ENCODE measurements at places on chromosomes 7 and 10.

DNA sequence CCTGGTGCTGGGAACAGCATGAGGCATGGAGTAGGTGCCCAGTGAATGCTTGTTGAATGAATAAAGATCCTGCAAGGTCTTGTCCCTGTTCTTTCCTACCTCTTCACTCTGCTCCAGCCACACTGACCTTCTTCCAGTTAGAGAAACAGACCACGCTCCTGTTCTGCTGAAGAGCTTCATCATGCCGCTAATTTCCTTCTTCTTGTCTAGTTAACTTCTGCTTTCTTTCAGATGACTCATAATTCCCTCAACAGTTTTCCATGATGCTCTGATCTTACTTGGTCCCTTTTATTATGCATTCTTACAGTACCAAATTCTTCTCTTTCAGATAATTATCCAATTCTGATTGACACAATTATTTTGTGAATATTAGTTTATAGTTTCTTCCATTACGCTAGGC, 59.5 kb upstream of the C1QL3 start:
- no peak for DNase-seq

DNA sequence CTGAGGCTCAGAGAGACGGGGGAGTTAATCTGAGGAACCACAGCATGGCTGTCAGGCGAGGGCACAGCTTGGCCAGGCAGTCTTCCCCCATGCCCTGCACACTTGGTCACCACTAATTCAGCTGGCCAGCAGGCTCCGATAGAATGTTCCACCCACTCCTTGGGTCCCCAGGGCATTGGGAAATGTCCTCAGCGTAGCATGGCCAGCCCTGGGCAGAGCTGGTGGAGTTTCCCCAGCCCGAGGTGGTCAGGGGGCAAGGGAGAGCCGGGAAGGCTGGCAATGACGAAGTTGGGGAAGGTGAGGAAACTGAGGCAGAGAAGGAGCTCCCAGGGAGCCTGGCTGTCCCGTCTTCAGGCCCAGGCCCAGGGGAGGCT, 12.1 kb upstream of the GRIFIN start:
- no peak for DNase-seq

- no peak for DNase-seq
Observed at GRCh38 chr7:25643770-25644394, 415.6 kb upstream of the NPVF start.

DNA sequence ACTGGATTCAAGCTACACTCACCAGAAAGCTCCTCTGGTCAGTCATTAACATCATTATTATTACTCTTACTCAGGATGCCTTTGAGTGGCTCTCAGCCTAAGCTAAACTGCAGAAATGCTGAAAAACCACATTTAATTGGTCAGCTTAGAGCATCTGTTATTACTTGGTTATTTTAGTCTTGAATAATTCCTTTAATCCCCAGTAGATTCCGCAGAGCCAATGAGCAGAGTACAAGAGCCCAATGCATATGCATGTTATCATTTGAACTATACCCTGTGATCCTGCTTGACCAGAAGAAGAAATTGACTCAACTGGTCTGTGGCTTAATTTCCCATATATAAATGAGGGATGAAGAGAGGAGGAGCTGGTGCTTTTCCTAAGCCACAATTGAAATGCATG, 417.6 kb upstream of the C7orf33 start:
- no peak for DNase-seq

GRCh38 chr10:110820321-110820814, 51.4 kb upstream of the PDCD4 start:
- no peak for DNase-seq

DNA sequence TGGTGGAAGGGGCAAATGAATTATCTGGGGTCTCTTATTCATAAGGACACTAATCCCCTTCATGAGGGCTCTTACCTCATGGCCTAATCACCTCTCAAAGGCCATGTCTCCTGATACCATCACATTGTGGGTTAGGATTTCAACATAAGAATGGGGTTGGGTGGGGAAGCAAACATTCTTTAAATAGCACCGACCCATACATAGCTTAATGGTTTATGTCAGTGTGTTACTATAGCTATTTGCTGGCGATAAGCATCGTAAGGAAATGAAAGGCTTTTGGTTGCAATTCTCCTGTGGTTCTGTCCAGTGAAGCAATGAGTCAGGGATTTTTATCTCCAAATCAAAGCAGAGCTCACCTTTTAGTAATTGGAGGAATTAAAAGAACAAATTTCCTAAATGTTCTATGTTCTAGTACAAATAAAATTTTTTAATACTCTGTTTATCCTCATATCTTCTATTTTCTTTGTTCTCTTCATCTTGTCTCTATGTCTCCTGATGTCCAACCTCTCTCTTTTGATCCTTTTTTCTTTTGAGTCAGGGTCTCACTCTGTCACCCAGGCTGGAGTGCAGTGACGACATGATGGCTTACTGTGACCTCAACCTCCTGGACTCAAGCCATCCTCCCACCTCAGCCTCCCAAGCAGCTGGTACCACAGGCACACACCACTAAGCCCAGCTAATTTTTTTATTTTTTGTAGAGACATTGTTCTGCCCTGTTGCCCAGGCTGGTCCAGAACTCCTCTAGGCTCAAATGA, 57.0 kb upstream of the GLCCI1 start:
- DNase-seq = no peak

- DNase-seq = no peak
Observed at GRCh38 chr7:22025983-22026382, 80.3 kb upstream of the CDCA7L start.

GRCh38 chr7:80900583-80901576, 18.0 kb downstream of the SEMA3C start:
- DNase-seq = no peak

- peak; percentile 75 for DNase-seq
Observed at GRCh38 chr7:104956753-104957450, 57.1 kb upstream of the KMT2E start.

DNA sequence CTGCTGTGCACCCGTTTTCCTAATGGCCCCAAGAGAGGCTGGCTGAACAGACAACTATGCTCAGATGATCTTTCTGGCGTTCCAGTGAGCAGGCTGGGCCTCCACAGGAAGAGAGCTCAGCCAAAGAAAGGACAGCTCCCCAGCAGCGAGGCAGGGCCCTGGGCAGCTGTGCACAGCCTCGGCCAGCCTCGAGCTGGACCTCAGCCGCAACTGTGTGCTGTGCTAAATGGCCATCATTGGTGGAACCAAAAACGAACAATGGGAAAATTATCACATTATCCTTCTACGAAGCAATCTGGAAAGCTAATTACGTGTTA, 97.5 kb downstream of the CTBP2 start:
- DNase-seq = no peak

GRCh38 chr7:1886361-1887064, 216.4 kb downstream of the ELFN1 start:
- no peak for DNase-seq

DNA sequence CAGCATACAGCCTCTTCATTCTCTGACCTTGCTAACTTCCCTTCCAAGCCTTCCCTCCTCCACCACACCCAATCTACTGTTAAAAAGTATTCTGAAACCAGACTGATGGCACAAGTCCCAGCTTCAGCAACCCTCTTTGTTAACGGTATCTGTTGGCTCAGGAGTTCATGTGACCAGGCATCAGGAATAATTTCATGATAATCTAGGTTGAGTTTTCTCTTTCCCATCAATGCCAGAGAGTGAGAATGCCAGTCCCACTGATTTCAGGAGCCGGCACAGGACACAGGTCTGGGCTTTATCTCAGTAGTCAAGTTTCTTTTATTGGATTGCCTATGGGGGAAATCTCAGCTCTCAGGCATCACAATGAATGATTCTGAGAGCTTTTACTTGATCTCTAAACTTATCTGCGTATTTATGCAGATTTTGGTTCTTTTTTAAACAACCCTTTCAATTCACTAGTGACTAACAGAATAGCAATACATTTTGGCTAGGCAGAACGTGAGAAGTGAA, 231.0 kb upstream of the LYZL1 start:
- no peak for DNase-seq

DNA sequence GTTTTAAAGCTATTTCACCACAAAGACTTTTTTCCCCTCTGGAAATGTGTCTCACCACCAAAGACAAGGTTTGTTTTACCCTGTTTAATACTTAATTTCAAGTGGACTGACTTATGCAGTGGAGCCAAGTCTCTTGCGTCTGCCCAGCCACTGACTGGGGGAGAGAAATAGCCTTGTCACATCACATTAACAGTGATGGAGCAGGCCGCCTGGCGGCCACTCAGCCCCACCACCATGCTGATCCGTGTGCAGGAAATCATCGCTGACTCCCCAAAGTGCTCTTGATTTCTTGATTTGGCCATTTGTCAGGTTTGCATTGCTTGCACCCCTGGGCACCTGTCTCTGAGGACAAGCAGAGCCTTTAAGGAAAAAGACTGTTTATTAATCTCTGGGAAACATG, 334.1 kb downstream of the GLRX3 start:
- no peak for DNase-seq

DNA sequence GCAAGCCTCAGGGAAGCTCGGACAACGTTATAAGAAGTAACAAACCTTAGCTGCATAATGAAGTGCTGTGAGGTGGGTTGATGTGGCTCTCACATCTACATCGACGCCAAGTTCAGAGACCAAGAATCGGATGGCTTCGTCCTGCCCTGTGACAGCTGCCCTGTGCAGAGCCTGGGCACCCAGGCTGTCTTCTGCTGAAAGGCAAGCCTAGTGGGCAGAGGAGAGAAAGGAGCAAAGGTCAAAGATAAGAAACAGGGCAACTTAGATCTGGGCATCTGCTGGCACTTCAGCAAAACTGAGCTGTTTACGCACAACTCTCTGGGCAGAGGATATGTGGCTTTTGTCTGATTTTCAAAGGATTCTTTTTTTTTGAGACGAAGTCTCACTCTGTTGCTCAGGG, 6.7 kb downstream of the ANKRD16 start:
- no peak for DNase-seq

DNA sequence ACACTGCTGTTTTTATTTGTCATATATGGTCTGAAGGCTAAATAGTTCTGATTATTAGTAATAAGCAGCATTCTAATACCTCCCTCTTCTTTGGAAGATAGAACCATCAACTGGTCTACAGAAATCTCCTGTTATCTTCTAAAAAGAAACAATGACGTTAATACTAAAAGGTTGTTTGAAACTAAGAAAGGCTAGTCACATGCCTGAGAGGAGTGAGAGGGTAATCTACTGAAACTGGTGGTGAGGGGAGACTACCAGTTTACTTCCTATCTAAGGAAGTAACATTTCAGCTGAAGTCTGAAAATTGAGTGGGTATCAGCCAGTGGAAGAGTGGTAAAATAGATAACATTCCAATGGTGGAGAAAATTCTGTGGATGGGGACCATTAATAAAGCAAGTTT, 48.4 kb downstream of the FGFBP3 start:
- no peak for DNase-seq

- no peak for DNase-seq
Observed at GRCh38 chr10:128739930-128740329, 613.7 kb upstream of the MKI67 start.

DNA sequence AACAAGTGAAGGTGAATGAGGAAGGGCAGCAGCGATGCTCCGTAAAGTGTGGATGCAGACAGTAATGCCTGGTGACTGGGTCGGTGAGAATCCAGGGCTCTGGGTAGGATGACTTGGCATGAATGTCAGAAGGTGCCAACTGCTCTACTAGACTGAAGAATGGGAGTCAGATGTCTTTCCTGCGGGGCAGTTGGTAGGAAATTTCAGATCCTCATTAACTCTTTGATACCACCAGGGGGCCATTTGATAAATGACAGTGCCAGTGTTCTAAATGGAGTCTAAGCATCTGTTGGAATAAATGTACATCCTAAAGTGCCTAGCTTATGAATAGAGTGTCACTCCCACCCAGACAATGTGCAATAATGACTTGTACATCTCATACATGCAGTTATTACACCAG, 462.0 kb downstream of the GRM8 start:
- DNase-seq = no peak

- peak; percentile 11 for DNase-seq
Observed at GRCh38 chr10:132163278-132163765, 23.4 kb upstream of the DPYSL4 start.

DNA sequence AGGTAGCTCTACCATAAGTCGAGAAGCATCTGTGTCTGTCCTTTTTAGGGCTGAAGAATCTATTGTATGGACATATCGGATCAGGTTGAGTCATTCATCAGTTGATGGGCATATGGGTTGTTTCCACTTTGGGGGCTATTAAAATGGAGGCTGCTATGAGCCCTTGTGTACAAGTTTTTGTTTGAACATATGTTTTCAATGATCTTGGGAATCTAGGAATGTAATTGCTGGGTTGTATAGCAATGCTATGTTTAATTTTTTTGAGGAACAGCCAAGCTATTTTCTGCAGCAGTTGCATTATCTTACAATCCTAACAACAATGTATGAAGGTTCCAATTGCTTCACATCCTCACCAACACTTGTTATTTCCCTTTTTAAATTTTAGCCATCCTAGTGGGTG, 46.4 kb upstream of the HABP2 start:
- no peak for DNase-seq

DNA sequence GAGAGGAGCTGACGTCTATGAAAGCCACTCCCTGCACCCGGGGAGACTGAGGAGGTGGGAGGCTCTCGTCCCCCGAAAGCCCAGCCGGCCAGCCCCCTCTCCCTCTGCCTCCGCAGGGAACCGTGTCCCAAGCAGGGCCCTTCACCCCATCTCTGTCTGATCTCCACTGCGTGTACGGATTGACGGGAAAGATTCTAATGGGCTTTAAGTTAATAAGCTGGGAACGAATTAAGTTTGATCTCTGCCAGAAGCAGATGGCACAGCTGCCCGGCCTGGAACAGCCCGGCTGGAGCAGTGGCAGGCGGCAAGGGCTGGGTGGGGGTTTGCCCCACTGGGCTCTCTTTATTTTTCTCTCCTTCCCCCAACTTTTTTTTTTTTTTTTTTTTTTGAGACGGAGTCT, 6.1 kb upstream of the SLC29A4 start:
- DNase-seq = no peak

DNA sequence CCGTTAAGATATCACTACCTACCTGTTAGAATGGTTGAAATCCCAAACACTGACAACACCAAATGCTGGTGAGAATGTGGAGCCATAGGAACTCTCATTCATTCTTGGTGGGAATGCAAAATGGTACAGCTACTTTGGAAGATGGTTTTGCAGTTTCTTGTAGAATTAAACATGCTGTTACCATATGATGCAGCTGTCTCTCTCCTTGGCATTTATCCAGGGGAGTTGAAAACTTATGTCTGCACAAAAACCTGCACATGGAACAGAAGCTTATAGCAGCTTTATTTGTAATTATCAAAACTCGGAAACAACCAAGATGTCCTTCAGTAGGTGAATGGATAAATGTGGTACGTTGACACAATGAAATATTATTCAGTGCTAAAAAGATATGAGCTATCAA, 199.5 kb downstream of the BICC1 start:
- DNase-seq = no peak

DNA sequence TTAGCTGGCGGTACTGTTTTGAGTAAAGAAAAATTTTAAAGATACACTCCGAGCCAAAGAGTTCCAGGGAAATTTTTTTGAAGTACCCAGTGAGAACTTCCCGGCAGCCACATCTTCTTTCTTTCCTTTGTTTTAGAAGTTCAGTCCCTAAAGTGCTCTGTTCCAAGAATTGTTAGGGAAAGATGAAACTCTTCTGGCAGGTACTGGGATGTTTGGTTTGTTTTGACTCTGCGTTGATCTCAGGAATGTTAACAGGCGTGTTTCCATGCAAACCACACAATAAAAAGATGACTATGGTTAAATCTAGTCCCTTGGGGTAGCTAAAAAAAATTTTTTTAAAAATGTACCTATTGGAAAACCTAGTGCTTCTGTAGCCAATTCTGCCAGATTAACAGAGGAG, 224.7 kb upstream of the PHYHIPL start:
- no peak for DNase-seq
